ENCODE measurements at places on chromosomes 7 and 10.

DNA sequence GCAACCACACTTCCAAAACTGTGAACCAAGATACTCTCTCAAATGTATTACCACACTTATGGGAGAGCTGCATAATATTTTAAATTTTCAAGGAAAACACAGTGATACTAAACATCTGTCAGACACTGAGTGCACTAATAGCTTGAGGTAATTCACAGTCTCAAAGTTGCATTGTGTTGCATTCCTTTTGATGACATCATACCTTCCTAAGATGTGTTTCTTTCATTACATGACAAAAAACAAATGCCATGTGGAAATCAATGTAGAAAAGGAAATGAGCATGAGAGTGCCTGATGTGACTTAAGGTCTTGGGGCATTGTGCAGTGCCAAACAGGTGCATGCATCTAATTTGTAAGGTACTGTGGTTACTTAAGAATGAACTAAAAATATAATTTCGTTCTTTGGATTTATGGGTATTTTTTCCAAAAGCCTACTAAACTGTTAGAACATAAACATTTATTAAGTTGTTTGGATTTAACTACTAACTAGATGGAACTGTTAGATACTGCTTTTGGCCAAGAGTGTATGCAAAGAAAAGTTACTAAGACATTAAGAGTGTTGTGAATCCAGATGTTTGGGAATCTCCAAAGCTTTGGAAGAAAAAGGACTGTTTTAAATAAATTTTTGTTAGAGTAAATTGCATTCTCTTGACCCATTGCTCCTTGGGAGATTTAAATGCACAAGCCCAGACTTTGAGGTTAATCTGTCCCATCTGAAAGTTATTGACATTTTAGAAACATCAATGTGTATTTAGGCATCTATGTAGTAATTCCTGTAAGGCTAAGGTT, 496.2 kb upstream of the SEMA3D start:
- no peak for DNase-seq

- DNase-seq: no peak
These were observed 65.0 kb downstream of the ANKRD7 start for GRCh38 chr7:118289476-118289875.

DNA sequence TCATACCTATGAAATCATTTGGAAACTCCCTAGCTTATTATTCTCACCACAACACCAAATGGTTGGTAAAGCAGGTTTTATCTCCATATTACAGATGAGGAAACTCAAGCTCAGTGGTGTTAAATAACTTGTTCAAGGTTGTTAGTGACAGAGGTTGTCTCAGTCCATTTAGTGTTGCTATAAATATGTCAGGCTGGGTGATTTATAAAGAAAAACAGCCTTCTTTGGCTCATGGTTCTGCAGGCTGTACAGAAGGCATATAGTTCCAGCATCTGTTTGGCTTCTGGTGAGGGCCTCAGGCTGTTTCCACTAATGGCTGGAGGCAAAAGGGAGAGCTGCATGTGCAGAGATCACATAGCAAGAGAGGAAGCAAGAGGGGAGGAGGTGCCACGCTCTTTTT, 96.6 kb downstream of the ZNF438 start:
- DNase-seq: no peak

- DNase-seq: no peak
These were observed 224.6 kb upstream of the PITRM1 start for GRCh38 chr10:3397231-3397630.

DNA sequence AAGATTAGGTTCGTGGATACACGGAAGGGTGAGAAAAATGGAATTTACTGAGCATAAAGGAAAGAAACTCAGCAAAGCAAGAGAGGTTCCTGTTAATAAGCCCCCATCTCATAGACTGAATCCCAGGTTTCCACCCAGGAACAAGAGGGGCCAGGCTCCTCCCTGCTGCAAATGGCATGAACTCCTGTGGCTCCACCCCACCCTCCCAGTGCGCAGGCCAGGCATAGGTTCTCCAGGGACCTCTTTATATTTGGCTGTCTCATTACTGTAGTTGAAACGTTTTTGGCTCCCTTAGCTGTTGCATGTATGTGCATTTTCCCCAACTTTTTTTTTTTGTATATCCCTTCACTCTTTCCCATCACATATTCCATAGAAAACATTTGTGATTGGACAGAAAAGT, 217.8 kb upstream of the NRP1 start:
- no peak for DNase-seq

DNA sequence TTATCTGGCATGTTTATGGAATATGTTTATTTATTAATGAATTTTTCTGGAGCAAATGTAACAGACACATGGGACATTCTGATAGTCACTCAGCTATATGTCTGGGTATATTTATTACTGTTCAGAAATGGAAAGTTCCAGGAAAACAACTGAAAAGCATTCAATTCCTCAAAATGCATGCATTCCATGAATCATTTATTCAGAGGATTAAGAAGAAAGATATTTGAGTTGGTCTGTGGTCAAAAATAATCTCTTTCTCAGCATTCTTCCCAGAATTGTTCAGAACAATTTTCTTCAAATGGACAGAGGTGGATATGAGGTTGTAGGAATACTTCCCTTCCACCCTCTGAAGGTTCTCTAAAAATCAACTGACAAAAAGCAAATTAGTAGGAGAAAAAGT, 97.6 kb upstream of the ITGB1 start:
- no peak for DNase-seq

DNA sequence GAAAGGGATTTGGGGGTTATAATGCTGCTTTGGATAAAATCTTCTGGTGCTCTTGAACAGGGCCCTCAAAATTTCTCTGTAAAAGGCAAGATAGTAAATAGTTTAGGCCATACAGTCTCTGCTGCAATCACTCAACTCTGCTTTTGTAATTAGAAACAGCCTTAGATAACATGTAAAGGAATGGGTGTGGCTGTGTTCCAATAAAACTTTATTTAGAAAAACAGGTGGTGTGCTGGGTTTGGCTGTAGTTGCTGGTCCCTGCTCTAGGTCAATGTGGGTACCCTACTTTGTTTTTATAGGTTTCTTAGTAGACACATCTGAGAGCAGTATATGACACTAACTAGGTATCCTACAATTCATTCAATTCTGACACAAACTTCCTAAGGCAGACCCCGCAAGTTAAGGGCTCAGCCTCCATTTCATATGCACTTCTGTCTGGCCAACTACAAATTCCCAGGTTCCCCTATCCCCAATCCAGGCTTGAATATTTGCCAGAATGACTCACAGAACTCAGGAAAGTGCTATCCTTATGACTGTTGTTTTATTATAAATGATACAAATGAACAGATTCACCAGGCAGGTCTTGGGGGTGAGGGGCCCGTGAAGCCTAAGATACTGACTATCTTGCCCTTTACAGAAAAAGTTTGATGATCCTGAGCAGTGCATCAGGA, 349.9 kb downstream of the RPS24 start:
- no peak for DNase-seq

GRCh38 chr10:101895781-101896180, 52.2 kb upstream of the KCNIP2 start:
- no peak for DNase-seq

DNA sequence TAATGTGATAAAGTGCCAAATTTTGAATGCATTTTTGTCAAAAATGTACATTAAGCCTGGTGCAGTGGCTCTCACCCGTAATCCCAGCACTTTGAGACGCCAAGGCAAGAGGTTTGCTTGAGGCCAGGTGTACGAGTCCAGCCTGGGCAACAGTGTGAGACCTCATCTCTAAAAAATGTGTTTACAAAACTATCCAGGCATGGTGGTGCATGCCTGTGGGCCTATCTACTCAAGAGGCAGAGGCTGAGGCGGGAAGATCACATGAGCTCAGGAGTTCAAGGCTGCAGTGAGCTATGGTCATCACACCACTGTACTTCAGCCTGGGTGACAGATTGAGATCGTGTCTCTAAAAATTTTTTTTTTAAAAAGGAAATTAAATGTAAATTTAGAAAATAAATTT, 18.5 kb upstream of the MGMT start:
- no peak for DNase-seq

GRCh38 chr10:43048301-43049051, 28.4 kb upstream of the RET start:
- DNase-seq: no peak

- DNase-seq: no peak
These were observed 183.1 kb downstream of the NRP1 start for GRCh38 chr10:33151344-33151864.

- DNase-seq: no peak
These were observed 114.9 kb downstream of the HDAC9 start for GRCh38 chr7:18610331-18610948.

DNA sequence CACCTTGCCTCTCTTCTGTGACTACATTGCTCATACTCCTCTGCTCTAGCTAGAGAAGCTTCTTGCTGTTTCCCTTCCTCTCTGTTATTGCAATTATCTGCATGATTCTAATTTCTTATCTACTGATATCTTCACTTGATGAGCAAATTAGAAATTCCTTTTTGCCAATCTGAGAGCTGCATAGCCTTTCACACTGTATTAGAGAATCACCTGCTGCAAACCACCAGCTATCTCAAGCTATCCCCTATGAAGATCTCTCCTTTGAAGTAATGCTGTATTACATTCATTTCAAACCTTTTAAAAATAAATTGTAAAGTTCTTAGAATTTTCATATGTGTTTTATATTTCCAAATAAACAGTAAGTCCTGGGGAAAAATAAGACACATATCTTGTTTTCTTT, 89.0 kb upstream of the ZNF804B start:
- no peak for DNase-seq

DNA sequence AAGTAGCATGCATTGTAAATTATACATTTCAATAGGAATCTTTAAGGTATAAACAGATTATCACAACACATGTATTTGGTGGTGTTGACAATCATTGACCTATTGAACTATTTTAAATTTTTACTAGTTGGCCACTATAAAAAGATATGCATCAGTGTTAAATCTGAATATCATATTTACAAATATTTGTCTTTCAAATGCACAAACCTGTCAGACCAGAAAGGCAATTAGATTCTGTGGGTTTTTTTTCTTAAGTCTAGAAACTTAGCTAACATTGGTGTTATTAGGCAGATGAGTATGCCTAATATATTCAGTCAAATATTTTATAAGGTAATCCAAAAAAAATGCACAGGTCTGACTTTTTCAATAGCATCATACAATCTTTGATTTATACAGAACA, 241.4 kb upstream of the DGKB start:
- no peak for DNase-seq

GRCh38 chr7:12062062-12062461, 149.0 kb upstream of the TMEM106B start:
- DNase-seq: no peak

DNA sequence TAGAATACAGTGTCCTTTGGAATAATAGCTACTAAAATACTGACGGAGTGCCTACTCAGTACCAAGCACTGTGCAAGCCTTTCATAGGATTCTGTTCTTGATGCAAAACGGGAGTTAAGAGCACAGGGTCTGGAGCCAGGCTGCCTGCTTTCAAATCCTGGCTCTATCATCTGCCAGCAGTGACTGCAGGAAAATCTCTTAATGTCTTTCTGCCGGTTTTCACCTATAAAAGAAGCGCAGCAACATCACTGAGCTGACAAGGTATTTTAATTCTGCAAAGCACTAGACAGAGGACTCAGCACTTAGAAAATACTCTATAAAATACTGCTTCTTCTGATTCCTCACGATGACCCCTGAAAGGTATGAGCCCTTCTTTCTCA, 659 bp downstream of the FIGNL1 start:
- DNase-seq: no peak

- DNase-seq: no peak
These were observed 1.3 kb upstream of the COMMD3 start for GRCh38 chr10:22314852-22315251.

DNA sequence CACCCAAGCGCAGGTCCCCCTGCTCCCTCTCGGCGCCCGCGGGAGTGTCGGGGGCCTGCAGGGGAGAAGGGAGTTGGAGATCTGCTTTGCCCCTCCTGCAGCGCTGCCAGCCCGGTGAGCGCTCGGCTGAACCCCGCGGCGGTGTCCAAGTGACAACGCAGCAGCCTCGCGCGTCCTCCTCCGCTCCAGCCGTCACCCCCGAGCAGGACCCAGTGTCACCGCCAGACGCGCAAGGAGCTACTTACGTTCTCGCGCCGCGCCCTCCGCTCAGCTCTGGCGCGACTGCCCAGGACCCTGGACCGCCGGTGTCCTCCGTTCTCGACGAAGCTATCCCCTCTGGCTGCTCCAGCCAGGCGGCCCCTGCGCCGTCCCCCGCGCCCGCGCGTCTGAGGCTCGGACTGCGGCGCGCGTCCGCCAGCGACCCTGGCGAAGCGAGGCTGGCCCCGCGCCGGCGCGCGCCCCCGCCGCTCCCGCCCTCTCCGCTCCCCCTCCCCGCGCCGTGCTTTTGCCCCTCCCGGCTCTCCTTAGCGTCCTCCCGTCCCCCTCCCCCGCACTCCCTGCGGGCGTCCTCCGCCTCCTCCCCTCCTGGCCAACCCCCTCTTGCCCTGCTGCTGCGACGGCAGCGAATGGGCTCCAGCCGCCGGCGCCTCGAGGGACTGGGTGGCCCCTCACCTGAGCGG, at the start of gene NRCAM:
Gene NRCAM, minus strand, starts transcription at position 439 of the 680 bp plus-strand sequence. CDS start 216,372 bp downstream, outside the sequence.
- DNase-seq: no peak

DNA sequence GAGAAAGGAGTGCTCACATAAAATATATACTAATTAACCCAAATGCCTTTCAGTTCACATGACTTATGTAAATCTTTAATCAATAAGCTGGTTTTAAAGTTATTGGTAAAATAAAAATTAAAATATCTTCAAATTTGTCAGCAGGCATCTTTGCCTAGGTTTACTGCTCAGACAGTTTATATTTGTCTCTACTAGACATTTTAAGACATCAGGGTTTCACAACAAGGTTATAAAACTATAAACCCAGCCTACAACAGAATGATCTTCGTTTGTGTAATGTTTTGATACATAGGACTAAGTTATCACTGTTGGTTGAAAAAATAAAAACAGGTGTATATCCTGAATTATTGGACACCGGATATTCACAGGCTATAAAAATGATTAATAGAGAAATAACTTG, 67.4 kb downstream of the TYW1B start:
- DNase-seq: no peak

GRCh38 chr10:96648297-96648696, 61.5 kb upstream of the TM9SF3 start:
- DNase-seq: no peak

DNA sequence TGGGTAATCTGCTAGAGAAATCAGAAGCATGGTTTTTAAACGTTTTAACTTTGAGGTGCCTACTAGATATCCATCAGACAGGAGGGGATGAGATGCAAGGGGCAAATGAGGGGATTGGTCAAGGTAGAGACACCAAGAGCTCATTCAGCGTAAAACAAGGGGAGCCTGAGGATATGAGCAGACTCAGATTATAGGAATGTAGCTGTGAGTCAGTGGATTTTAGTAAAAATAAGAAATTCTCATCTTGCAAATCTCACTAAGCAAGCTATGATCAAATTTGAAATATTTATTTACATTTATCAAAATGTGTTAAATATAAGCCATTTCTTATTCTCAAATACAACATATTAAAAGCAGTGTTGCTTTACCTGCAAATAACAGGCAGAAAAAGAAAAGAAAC, 21.4 kb upstream of the TFEC start:
- DNase-seq: no peak

Data from effector CD4-positive, alpha-beta T cell (primary cell).